Muscle of leg (tissue), 16 donors: ENCODE measurements at places on chromosomes 7 and 10. TPM values are rescaled to one million over a fixed set of nuclear protein-coding genes. Genes with fewer than 3 reads are reported as not detected.

DNA sequence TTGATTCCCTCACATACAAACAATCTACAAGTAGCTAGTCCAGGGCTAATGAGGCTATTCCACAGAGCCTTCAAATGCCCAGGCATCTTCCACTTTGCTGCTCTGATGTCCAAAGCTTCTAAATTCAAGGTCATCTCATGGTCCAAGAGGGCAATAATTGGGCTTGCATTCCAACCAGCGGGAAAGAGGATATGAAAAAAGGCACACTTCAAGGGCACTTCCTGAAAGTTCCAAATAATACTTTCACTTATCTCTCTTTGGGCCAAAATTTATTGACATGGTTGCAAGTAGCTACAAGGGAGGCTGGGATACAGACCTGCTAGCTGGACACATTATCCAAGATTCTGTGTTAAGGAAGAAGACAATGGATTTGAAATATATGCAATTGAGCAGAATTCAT, 25.2 kb upstream of the APBB1IP start:
- H3K4me1 ChIP-seq, result no peaks in the 10 kb centered on the region
- no peaks in the 10 kb centered on the region for H3K27me3 ChIP-seq
- no peaks in the 10 kb centered on the region for H3K36me3 ChIP-seq

- H3K27me3 ChIP-seq, result peaks cover 12% of the 10 kb centered on the region
- H3K4me3 ChIP-seq, result no peak within 1 kb of the TSS
- peak; percentile 26 for DNase-seq
- H3K36me3 ChIP-seq, result no peaks in the 10 kb centered on the region
Observed at GRCh38 chr10:49679480-49679893, at the start of gene C10orf53. Gene C10orf53, plus strand, starts transcription at chr10:49679651. Its CDS starts 47 bp downstream, at chr10:49679698.

PPP1R3C gene
- total RNA-seq, result 166 TPM

C10orf67 gene
- 0.04 TPM for total RNA-seq

- DNase-seq, result no peak
- H3K4me1 ChIP-seq, result peaks cover 10% of the 10 kb centered on the region
- H3K4me3 ChIP-seq, result no peak overlapping the region
- peaks cover 3% of the 10 kb centered on the region for H3K27me3 ChIP-seq
- H3K36me3 ChIP-seq, result no peaks in the 10 kb centered on the region
Observed at GRCh38 chr7:101558742-101559325, 70.3 kb downstream of the MYL10 start.

- H3K4me3 ChIP-seq, result no peak overlapping the region
- H3K4me1 ChIP-seq, result no peaks in the 10 kb centered on the region
- H3K27ac ChIP-seq, result no peak overlapping the region
- H3K36me3 ChIP-seq, result no peaks in the 10 kb centered on the region
Observed at GRCh38 chr10:20877986-20878983, 18.8 kb downstream of the NEBL start.

DNA sequence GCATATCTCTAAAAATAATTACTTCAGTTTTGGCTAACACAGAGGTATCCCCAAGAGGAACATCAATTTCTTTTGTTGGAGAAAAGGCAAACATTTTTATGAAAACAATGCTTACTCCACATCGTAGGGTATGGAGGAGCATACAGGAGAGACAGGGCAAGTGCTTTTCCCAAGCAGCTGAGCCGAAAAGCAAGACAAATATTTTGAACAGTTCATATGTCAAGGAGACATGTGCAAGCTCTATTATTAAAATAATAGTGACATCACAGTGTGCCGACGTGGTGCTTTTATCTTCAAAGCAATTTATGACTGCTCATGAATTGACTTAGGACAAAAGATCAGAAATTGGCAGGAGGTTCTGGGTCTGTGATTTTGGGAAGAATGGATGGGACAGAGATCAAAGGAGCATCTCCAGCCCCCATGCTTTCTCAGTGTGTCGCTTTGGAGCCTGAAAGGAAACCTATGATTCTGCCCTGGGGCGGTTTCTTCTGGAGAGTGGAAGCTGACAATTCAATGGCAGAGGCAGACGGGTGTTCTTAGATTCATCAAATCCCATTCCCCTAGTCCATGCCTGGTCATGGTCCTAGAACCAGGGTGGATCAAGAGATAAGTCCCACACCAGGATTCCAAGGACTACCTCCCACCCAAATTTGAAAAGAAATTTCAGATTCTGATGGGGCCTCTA, 97.1 kb downstream of the JCAD start:
- no peaks in the 10 kb centered on the region for H3K36me3 ChIP-seq
- H3K4me1 ChIP-seq, result peaks cover 18% of the 10 kb centered on the region
- no peak overlapping the region for H3K27ac ChIP-seq
- H3K4me3 ChIP-seq, result no peak overlapping the region
- no peaks in the 10 kb centered on the region for H3K27me3 ChIP-seq
- DNase-seq, result peak; percentile 43

PKD1L1 gene
- 0.49 TPM for total RNA-seq

CPA2 gene
- 0.44 TPM for total RNA-seq

GNGT1 gene
- not detected for total RNA-seq

GRCh38 chr7:77830649-77831355, 32.2 kb downstream of the PHTF2 start:
- no peak overlapping the region for H3K4me3 ChIP-seq
- DNase-seq, result no peak
- no peaks in the 10 kb centered on the region for H3K36me3 ChIP-seq
- no peak overlapping the region for H3K27ac ChIP-seq

HTR7 gene
- total RNA-seq, result 0.18 TPM

IFIT1B gene
- 1.1 TPM for total RNA-seq

DNA sequence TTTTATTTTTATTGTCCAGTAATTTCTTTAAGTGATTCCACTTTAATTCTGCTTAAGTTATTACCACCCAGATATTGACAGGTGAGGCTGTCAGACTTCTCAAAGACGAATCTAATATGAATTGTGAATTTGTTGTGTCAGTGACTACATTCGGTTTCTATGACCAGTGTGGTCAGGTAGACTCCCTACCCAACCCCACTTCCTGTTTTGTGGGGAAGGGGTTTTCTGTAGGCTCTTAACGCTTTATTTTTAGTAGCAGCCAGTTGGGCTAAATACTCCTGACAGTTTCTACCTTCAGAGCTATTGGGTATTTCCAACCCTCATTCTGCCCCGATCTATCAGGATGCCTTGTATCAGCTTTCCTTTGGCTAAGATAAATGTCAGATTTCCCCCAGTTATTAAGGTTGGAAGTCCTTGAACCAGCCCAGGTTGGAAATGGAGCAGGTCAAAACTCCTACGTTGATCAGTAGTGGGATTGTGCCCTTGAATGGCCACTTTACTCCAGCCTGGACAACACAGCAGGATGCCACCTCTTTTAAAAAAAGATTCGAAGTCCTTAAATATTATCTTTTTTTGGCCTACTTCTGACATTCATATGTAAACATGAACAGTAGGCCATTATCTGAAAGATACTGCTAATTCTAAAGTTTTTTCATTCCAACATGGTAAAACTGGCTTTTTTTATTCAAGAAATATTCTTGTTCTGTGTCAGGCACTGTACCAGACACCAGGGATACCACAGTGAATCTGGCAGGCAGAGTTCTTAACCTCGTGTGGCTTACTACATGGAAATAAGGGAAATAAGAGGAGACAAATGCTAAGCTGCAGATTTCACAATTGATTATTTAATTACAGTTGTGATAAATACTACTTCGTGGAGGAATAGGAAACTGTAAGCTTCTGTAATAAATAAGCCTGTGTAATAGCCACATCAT, 133.3 kb upstream of the SAMD8 start:
- peaks cover 19% of the 10 kb centered on the region for H3K36me3 ChIP-seq
- no peak overlapping the region for H3K4me3 ChIP-seq
- H3K4me1 ChIP-seq, result peaks cover 10% of the 10 kb centered on the region
- no peak overlapping the region for H3K27ac ChIP-seq

DNA sequence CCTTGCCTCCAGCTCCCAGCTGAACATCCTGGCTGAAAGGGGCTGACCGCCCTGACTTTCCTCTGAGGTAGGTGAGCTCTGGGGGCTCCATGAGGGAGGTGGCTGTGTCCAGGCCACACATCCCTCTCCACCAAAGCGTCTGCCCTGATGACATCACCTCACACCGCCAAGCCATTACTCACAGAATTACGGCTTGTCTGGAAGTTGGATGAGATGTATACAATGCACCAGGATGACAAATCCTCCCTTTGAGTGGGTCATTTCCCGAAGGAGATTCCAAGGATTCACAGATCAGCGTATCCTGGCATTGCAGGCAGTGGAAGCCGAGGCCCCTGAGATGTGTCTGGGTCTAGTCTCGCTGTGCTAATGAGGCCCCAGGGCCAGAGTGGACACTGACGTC, 15.1 kb upstream of the RET start:
- no peak for DNase-seq
- H3K27ac ChIP-seq, result no peak overlapping the region
- H3K27me3 ChIP-seq, result peaks cover 6% of the 10 kb centered on the region
- H3K4me1 ChIP-seq, result no peaks in the 10 kb centered on the region

DNA sequence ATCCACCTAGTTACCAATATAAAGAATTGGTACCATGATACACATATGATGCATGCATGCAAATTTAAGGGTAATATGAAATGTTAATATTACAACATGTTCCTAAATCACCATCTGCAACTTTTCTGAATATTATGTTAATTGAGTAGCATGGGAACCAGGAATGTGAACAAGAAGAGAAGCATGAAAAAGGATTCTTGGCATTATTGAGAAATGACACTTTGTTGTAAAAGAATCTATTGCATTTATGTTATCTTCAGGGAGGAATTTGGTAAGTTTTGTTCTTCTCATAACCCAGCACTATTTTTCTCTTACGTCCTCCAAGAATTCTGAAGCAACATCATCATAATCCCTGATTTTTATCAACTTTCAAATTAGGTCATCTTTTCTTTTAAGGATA, 159.9 kb upstream of the SLC25A13 start:
- no peak overlapping the region for H3K4me3 ChIP-seq
- DNase-seq, result no peak
- H3K4me1 ChIP-seq, result no peaks in the 10 kb centered on the region
- no peaks in the 10 kb centered on the region for H3K27me3 ChIP-seq
- no peak overlapping the region for H3K27ac ChIP-seq
- H3K36me3 ChIP-seq, result no peaks in the 10 kb centered on the region
